Bone marrow (tissue), 2 donors: ENCODE measurements at places on chromosomes 6 and 20.

GRCh38 chr6:87641065-87641692, 51.2 kb downstream of the ORC3 start:
- no peak for DNase-seq

DNA sequence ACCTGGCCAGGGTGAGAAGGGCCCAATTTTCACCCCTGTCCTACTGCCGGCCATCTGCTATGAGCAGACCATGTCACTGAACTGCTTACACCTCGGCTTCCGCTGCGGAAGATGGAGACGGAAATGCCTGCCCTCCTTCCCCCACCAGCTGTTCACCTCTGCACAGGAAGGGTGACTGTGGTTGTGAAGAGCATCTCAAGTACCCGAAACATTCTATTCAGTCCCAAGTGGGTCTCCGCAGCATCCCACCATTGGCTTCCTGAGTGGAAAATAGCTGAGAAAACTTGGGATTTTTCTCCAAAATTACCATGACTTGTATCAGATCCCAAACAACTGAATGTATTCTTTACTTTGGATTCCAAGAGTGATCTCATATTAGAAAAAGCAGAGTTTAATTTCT, 16.1 kb downstream of the DOK5 start:
- no peak for DNase-seq

DNA sequence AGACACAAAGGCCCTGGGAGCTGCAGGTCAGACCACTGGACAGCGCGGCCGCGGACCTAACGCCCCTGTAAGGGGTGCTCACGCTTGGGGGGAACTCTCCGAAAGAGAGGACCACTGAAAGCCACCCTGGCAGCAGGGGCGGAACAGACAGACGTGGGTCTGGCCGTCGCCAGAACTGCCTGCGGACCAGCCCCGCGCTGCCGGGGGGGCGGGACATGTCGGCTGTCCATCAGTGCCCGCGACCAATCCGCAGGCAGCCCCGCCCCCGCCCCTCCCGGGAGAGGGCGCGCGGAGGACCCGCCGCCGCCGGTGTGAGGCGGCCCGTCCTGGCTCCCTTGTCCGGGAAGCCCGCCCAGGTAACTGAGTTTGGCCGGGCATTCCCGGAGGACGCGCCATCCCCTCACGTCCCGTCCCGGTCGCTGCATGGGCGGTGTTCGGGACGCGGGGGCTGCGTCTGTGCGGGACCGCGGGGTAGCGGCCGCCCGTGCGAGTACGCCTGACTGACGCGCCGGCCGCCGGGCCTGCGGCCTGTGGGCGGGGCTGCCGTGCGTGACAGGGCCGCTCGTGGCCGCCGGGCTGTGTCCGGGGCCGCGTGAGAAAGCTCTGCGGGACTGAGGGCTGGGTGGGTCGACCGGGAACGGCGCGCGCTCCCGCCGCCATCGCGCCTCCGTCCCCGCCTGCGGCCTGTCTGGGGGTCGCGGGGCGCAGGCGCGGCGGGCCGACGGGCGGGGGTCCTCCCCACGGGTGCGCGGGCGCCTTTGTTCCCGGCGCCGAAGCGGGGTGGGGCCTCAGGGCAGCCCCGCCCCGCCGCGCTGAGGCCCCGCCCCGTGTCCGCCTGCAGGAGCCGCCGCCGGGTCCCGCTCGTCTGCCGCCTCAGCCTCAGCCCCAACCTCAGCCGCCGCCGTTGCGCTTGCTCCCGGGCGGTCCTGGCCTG, at the start of gene PLCG1:
PLCG1 (plus strand) TSS at position 864 of the 934 bp plus-strand sequence. CDS start 99 bp downstream, outside the sequence.
- DNase-seq: peak; percentile 41

- no peak for DNase-seq
Measured at GRCh38 chr6:92023410-92023966, 1395.9 kb downstream of the EPHA7 start.

DNA sequence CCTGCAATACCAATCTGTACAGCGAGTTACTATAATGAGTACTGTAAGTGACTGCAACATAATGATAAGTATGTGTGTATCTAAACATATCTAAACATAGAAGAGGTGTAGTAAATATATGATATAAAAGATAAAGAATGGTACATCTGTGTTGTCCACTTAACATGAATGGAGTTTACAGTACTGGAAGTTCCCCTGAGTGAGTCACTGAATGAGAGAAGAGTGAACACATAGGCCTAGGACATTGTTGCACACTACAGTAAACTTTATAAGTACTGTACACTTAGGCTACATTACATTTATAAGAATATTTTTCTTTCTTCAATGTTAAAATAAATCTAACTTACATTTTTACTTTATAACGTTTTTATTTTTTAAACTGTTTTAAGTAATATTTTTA, 380.4 kb downstream of the MMUT start:
- DNase-seq: no peak

DNA sequence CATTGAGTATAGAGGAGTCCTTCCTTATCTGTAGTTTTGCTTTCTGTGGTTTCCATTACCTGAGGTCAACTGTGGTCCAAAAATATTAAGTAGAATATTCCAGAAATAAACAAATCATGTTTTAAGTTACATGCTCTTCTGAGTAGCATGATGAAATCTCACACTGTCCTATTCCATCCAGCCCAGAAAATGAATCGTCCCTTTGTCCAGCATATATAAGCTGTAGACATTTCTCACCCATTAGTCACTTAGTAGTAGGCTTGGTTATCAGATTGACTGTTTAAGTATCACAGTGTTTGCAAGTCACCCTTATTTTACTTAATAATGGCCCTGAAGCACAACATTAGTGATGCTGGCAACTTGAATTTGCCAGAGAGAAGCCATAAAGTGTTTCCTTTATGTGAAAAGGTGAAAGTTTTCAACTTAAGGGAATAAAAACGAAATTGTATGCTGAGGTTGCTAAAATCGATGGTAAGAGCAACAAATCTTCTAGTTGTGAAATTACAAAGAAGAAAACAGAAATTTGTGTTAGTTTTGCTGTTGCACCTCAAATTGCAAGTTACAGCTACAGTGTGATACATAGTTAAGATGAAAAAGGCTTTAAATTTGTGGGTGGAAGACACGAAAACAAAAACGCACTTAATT, 198.6 kb upstream of the SIM1 start:
- no peak for DNase-seq

DNA sequence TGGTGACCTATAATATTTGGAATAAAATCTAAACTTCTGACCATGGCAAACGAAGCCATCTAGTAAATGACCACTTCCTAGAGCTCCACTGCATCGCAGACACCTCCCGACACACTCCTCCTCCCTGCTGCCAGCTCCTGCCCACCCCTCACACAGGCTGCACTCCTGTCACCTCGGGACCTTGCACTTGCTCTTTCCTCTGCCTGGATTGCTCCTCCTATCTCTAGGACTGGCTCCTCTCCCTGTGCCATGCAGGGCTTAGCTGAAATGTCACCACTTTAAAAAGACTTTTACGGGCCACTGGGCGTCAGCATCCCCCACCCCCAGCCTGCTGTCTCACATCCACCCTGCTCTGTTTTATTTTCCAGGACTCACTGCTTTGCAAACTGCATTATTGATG, 87.6 kb upstream of the MC3R start:
- DNase-seq: no peak

- no peak for DNase-seq
Measured at GRCh38 chr6:12246900-12247299, 43.3 kb upstream of the EDN1 start.

- no peak for DNase-seq
Measured at GRCh38 chr6:82183642-82184282, 63.8 kb downstream of the IBTK start.

DNA sequence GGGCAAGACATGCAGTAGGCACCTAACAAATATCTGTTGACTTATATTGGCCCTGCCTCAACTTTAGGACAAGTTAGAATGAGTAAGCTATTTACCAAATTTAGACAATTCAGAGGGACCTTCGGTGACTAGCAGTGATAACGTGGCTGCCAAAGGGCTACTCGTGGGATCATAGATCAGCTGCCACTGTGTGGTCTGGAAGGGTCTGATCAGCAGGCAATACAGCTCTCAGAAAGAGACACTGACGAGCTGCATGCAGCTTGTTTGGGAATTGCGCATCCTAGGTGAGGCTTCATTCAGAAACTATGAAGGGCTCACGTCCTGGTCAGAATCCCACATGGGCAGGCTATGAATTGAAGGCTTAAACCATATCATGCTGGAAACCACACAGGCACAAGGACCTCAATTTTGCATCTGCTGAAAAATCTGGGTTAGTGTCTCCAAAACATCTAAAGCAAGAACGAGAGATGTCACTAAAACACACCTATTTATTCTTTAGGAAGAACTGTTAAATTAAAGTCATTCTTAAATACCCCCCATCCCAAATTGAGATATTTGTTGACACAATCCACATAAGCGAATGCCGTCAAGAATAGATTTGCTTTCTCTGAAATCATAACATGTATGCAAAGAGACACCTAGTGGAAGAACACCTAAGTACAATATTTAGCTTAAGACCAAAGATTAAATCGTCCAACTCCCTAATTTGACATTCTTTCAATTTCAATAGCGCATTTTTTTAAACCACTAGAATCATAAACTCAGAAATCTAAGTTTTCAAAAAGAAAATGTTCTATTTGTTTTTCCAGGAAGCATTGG, 79.6 kb downstream of the IPCEF1 start:
- peak; percentile 72 for DNase-seq

- no peak for DNase-seq
Measured at GRCh38 chr6:152701081-152701862, 3.6 kb downstream of the MYCT1 start.

DNA sequence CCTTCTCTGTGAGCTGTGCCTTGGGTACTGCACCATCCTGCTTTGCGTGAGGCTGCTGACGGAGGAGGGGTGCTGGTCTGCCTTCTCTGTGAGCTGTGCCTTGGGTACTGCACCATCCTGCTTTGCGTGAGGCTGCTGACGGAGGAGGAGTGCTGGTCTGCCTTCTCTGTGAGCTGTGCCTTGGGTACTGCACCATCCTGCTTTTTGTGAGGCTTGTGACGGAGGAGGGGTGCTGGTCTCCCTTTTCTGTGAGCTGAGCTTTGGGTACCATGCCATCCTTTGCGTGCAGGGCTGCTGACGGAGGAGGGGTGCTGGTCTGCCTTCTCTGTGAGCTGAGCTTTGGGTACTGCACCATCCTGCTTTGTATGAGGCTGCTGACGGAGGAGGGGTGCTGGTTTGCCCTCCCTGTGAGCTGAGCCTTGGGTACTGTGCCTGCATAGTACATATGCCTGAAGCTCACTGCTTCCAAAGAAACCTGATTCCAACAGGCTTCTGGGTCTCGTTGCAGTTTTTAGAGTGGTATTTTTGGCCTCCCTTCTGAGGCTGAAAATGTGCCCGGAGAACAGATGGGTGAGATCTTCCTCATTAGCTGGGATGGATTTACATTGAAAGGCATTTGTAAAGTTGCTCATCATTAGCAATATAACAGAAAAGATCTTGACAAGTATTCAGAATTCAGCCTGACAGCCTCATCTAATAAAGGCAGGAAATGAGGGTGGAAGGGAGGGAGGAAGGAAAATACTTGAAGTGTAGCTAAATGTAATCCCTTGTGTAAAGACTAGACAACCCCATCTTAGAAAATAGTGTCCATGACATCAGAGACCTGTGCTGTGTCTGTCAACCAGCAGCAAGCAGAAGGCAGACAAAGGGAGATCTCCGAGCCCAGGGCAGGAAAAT, 46.8 kb upstream of the UNC93A start:
- DNase-seq: no peak

- no peak for DNase-seq
Measured at GRCh38 chr20:31721408-31722256, 1.0 kb downstream of the BCL2L1 start.

DNA sequence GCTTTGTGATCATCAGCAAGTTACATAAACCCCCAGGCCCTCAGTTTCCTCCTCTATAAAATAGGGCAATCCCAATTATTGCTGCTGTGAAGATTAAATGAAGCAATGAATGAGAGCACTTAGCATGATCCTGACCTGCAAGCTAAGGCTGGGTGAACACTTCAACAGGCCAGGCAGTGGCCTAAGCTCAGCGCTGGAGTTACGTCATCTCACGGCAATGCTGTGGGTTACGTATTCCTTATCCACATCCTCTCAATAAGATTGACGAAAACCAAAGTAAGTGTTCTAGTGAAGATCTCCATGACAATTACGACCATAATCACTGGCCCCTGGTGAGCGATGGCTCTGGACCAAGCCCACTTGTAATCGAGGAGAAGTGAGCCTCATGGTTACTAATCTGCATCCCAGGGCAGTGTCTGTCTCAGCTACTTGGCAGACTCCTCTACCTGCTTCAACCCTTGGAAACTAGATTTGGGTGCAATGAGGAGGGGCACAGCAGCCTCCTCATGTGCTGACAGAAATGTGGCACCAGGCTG, 274.1 kb upstream of the ARID1B start:
- DNase-seq: no peak

- no peak for DNase-seq
Measured at GRCh38 chr6:150936021-150936555, 70.6 kb downstream of the MTHFD1L start.

- DNase-seq: no peak
Measured at GRCh38 chr20:14498772-14499171, 161.4 kb upstream of the FLRT3 start.

DNA sequence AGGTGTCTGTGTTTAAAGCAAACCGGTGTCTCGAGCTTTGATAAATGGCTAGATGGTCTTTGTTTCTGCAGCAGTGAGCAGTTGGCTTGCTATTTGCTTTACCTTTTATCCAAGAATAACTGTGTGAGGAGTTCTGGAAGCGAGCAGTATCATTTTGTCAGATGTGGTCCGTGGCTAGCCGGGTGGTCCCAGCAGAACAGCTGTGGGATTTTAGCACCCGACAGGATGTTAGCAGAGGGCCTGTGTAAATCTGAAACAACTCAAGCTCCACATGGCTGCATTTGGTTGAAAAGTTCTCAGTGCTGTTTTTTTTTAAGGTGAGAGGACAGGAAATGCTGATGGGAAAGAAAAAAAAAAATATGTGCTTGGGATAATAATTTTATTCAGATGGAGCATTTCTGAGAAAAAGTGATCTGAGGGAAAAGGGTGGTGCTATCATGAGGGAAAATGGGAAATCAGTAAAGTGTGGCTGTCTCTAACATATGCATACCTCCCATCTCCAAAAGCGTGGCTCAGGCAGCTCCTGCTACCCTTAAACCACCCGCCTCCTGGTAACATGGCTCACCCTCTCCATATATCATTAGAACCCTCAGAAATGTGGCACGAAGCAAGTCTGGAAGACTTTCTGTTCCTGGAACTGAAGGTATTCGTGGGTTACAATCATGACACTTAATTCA, 215.4 kb downstream of the TSHZ2 start:
- no peak for DNase-seq

GRCh38 chr6:81214414-81215091, 537.9 kb downstream of the TENT5A start:
- DNase-seq: no peak
